ENCODE measurements at places on chromosomes 13 and 19.
A peak's percentile ranks its signal among the peaks of the same experiment; 100 is the strongest.

- DNase-seq: peak; percentile 39
Observed at GRCh38 chr19:55165952-55166529, 372 bp downstream of the DNAAF3 start.

DNA sequence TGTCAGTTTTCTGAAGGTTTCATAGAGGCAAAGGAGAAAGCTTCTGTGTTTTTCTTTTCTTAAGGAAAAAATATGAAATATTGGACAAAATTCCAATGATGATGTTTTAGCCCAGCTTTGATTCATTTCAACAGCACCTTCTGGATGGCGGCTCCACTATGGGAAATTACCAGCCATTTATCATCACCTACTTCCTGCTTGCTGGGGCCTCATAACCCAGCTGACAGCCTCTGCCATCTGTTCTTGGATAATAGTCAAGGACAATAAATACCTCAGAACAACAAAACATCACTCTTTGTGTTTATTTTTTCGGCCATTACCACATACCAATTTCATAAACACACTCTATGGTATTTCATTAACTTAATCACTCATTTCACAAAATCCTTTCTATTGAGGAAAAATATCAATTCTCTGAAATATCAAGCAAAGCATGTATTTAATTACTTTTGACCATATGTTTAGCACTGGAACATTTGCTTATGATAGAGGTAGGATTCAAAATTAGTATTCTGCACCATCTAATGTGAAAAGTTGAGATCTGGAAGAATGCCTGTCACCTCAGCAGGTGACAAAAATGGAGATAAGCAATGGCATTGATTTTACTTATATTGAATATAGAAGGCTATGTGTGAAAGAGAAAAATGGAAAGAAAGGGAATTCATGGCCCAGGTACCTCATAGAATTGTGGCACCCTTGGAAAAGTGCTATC is 629.7 kb downstream of the LIG4 start:
- DNase-seq: no peak

DNA sequence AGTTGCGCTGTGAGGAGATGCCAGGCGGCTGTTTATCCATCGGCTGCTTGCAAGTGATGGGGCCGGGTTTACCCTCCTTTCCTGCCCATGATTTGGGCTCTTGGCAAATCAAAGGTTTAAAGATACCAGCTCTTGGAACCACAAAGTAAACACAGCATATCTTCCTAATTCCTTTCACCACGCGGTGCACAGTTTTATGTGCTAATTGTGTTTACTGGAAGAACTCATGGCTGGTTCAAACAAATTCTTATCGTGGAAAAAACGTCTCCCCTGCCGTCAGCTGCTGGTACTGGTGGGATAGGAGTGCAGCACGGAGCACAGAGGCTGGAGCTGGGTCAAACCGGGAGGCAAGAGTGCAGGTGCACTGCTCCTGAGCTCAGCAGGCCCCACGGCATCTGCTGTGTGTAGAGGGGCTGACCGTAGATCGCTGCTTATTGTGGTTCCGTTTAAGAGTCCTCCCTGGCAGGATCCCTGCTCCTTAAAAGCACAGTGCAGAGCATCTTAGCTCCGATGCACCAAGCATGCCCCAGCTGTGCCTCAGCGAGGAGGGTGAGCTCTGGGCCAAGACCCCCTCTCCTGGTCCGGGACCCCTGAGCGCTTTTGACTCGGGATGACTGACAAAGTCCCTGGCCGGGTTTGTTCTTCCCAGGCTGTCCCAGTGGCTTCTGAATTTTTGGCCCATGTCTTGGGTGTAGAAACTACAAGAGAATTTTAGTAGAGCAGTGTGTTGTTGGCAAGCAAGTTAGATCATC is 51.3 kb upstream of the GAS6 start:
- no peak for DNase-seq

GRCh38 chr13:95924389-95924994 is 128.7 kb downstream of the UGGT2 start:
- DNase-seq: no peak

GRCh38 chr19:8663920-8664670 is 33.7 kb downstream of the NFILZ start:
- peak; percentile 64 for DNase-seq

DNA sequence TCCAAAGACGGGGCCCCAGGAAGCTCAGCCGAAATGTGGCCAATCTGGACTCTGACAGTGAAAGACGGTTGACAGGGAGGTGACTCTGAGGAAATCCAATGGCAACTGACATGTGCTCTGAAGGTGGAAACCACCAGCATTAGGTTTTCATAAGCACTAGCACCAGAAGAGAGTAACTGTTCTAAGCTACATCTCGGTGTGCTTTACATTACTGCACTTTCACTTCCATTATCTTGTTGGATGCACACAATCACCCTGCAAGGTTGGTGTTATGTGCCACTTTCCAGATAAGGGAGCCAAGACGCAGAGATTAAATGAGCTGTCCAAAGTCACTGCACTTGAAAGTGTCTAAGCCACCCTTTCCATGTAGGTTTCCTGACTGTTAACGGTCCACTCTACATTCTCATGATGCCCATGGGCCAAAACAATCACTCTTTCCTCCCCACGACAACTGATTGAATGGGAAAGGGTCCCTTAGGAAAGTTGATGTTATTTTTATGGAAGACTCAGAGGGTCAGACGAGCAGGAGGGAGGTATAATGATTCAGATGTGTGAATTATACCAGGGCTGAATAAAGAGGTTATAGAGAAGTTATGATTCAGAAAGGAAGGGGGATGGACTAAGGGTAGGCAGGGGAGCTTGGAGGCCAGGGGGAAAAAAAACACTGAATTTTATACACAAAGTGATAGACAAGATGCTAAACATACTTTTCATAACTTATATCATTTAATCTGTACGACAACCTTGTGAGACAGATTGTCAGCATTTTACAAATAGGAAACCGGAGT is 52.8 kb downstream of the RUBCNL start:
- no peak for DNase-seq

- no peak for DNase-seq
Observed at GRCh38 chr19:54041969-54042606, 21.6 kb downstream of the VSTM1 start.

DNA sequence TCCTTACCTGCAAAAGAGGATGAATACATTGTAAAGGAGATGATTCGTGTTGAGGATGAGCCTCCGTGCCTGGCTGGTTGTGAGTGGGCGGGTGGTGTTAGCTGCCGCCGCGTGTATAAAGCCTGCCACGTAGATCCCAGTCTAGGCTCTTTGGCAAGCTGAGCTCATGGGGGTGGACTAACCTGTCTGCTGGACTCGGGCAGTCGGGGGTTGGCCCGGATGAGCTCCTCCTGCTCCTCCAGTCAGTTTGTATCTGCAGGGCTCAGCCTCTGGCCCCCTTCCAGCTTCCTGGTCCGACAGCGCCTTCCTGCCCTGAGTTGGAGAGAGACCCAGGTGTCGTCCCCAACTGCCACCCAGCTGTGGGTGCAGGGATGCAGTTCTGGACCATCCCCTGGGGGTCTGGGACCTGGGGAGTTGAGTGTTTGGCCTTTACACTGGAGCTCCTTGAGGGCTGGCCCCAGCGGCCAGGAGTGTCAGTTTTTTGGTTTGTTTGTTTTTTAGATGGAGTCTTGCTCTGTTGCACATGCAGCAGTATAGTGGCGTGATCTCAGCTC is 20.9 kb downstream of the TECR start:
- no peak for DNase-seq

DNA sequence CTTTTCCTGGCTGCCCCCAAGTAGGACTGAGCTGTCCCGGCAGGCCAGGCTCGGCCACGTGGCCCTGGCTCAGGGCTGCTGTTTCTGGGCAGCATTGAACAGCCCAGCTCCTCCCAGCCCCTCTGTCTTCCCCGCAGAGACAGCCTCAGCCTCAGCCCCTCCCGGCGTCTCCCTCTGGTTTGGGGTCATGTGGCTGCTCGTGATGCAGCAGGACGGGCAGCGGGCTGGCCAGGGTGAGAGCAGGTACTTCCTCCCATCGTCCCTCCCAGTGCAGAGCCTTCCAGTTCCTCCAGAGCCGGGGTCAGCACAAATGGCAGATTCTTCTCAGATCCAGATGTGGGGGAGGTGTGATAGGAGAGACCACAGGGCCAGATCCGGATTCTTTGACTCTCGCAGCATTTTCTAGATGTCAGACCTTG is 114.6 kb downstream of the KDM4B start:
- DNase-seq: no peak

- DNase-seq: no peak
Observed at GRCh38 chr19:51750400-51751094, 1.1 kb downstream of the FPR1 start.

DNA sequence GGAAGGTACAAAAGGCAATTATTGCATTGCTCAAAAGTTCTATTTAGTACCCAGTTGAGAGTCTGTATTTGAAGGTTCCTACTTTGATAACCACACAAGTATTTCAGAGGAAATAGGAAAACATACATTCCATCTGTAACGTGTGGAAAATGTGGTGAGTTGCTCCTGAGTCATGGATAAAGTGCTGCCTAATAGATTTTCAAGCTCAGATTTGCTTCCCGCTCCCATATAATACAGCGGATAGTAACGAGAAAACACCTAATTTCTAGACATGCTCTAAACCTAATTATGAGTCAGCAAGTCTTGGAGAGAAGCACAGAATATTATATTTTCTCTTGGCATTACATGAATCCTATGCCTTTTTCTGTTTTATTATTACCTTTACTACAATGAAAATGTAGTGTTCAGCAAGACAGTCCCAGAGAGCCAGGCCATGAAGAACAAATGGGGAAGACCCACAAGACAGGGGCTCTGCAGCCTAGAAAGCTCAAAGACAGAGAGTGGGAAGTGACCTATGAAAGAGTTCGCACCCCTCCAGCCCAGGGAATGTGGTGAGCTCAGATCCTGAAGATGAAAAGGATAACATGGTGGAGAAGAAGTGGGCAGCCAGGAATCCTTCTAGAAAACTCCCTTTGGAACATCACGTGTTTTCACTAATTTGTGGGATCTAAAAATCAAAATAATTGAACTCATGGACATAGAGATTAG is 116.1 kb downstream of the STARD13 start:
- DNase-seq: no peak

DNA sequence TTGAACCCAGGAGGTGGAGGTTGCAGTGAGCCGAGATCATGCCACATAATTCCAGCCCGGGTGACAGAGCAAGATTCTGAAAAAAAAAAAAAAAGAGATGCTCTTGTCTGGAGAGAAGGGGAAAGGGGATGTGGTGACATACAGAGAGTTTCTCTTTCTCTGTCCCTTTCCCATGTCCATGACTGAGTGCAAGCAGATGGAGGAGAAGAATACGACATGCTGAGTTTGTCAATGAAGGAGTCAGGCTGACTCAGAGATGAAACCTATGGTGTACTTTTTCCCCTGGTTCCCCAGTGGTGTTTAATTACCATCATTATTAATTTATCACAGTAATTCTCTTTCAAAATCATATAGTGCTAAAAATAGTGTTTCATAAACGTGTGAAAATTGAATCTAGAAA is 448.8 kb downstream of the FOXO1 start:
- DNase-seq: no peak

GRCh38 chr13:27432611-27433210 is 8.3 kb downstream of the GTF3A start:
- no peak for DNase-seq

- DNase-seq: no peak
Observed at GRCh38 chr19:33470686-33471085, 50.9 kb downstream of the PEPD start.

DNA sequence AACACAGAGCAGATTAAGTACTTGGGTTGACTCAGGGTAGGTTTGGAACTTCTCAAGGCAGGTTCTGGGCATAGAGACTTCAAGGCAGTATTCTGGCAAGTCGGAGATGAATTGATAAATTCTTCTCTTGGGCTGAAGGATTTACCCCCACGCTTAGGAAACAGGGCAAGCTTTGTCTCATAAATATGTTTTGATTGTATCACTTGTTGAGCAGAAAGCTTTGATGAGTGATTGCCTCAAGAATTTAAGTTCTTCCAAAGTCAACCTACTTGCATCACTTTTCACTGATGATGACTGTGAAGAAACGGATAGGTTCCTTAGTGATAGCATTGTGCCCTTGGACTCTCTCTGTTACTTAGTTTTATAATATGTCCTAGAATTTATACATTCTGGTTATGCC is 258.6 kb upstream of the DACH1 start:
- DNase-seq: no peak

DNA sequence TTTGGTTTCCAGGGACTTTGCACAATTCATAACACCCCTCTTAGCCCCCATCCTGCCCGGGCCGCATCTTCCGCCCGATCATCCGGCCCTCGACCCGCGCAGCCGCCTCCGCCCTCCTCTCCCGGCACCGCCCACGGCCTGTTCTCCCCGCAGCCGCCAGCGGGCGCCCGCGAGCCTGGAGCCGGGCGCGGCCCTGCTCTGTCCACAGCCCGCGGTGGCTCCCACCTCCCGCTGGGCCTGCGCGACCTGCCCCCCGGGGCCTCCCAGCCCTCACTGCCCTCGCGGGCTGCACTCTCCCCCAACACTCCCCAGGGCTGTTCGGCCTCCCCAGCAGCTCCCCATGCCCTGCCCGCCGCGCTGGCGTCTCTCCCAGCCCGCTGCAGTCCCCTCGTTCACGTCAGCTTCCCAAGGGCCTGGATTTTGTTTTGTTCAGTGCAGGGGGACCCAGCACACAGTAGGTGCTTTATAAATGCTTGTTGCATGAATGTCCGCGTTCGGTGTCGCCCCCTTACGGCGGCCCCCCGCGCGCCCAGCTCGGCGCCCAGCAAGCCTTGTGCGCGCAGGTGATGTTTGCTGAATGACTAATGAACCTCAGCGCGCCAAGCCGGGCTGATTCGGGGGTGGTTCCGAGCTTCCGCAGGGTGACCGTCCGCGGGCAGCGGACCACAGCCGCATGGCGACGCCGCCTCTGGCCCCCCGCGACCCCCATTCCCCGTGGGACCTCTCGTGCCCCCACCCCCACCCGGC is 4.6 kb upstream of the APC2 start:
- DNase-seq: peak; percentile 74

DNA sequence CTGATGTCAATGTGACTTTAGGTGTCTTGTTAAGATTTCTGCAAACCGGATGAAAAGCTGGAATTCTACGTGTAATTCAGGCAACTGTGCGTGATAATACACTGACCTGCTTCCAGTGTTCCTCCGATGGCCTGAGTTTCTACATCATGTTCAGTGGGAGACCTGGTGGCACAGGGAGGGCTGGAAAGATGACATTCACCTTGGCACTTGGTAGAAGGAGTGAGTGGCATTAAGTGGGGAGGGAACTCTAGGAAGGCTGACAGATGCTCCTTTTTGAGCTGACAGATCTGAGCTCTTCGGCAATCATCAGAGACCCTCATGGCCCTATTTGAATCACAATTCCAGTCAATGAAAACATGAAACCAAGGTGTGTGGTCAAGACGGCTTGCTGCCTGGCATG is 4.0 kb downstream of the CACNA1A start:
- DNase-seq: no peak

Data from CD8-positive, alpha-beta T cell (primary cell).